Fibroblast of pulmonary artery (primary cell): ENCODE measurements at places on chromosomes 2 and 18.
A peak's percentile ranks its signal among the peaks of the same experiment; 100 is the strongest.

DNA sequence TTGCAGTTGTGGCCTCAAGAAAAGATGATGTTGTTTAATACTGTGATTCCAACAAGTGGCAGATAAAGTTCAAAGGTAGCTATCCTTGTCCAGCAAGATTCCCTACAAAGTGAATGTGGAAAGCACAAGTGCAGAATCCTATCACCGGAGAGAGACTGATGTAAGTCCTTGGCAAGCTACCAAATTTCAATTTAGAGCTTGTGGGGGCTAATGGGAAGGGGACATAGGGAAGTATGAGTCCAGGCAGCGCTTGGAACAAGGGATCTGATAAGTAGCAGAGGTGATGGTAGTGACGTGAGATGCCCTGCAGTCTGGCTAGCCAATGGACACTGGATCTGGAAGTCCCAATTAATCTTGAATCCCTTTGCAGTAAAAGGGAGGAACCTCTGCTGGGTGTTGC lies 165.2 kb upstream of the DTNA start:
- no peak for DNase-seq

DNA sequence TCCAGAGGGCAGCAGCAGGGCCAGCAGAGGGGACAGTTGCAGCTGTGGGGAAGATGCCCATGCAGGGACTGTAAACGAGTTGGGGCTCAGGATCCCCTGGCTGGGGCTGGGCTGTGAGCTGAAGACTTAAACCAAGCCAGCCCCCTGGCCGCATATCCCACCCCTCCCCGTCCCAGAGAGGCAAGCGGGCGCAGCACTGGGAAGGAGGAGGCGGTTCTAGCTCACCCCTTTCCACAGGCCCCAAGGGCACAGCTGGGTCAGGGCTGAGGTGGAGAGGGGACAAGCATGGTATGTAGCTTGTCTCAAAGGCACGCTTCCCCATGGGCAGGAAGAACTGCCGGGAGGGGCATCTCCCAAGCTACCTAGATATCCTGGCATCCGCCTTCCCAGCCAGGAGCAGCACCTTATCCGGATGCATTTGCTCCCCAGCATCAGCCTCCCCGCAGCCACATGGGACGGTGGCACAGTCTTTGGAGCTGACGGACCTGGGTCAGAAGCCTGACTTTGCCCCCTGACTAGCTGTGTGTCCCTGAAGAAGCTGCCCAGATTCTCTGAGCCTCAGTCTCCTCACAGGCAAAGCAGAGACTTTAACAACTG lies 75.9 kb downstream of the TFCP2L1 start:
- no peak for DNase-seq

DNA sequence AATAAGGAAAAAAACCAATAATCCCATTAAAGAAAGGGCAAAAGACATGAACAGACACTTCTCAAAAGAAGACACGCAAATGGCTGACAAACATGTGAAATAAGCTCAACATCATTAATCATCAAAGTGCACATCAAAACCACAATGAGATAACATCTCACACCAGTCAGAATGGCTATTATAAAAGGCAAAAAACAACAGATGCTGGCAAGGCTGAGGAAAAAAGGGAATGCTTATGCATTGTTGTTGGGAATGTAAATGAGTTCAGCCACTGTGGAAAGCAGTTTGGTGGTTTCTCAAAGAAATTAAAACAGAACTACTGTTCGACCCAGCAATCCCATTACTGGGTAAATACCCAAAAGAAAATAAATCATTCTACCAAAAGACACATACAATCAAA lies 285.6 kb downstream of the NR4A2 start:
- DNase-seq: no peak

DNA sequence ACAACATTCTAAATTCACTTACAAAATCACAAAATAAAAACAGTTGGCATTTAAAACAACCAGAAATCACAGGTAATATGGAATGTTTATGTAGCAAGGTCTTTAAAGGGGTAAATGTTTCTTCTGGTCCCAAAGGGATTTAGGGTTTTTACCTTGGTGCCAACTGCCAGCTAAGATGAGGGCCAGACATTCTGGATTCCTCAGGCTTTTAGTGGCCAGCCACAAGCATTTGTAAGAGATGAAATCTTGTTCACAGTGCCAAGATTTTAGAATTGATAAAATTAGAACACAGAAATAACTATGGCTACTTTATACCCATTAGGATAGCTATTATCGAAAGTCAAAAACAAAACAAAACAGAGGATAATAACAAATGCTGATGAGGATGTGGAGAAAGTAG lies 60.4 kb upstream of the CDKL4 start:
- DNase-seq: peak; percentile 13
